Activated CD4-positive, alpha-beta memory T cell treated with anti-CD3 and anti-CD28 coated beads, Interleukin-2, amount 10 ng/mL, durations not matched to agents 7 days and 5 days (primary cell): ENCODE measurements at places on chromosomes 1 and 21. TPM values are rescaled to one million over a fixed set of nuclear protein-coding genes. Genes with fewer than 3 reads are reported as not detected.

DNA sequence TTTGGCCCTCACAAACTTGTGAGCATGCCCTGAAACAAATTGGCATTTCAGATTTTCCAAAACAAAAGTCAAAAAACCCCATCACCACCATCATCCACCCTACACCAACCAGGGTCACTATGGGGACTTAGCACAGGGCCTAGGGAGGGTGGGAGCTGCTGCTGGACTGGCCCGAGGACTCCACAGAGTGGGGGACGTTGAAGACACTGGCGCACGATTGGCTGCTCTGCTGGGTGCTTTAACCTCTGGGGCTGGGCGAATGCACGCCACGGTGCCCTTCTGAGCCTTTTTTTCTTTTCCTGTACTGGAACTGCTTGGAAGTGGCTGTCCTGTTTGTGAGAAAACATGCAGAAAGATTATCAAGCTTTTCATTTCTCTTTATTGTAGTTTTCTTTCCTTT is 92.8 kb downstream of the CD247 start:
- no peak overlapping the region for H3K27ac ChIP-seq
- no peak for DNase-seq
- H3K27me3 ChIP-seq = no peaks in the 10 kb centered on the region
- peaks cover 23% of the 10 kb centered on the region for H3K36me3 ChIP-seq

GRCh38 chr1:10895621-10896020 is 99.2 kb upstream of the CASZ1 start:
- H3K36me3 ChIP-seq = no peaks in the 10 kb centered on the region
- no peak overlapping the region for H3K27ac ChIP-seq
- no peak overlapping the region for H3K4me3 ChIP-seq
- H3K4me1 ChIP-seq = no peaks in the 10 kb centered on the region
- H3K27me3 ChIP-seq = peaks cover 16% of the 10 kb centered on the region

Gene CHIA
- total RNA-seq = not detected

Gene OVAAL
- total RNA-seq = not detected

DNA sequence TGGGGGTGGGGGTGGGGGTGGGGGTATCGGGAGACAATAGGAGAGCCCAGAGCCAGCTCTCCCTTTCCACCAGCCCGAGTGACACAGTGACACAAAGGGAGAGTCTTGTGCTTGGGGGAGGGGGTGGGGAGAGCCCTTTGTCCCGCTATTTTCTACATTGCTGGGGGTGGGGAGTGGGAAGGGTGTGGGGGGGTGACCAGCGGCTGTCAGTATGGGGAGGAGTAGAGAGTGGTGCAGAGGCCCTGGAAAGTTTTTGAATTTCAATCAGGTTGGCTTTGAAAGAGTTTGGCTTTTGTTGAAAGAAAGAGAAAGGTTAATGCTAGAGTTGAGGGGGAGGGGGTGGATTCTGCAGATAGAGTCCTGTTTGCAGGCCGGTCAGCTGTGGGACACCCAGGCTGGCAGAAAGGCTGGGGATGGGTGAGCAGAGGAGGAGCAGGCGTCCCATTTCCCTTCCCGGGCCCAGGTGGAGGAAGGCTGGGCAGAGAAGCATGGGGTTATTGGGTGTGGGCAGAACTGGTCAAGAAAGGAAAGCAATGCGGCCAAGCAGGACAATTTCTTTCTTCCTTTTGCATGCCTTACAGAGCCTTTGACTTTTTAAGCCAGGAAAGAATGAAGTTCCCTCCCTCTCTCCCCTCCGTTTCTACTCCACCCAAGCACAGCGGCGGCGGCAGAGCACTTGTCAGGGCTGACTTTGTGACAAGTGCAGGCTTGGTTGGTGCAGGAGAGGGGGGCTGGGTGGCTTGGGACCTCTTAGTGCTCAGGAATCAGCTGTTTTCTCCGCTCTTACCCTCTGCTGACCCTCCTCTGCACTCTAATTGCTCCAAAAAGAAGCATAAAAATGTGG is 96.2 kb downstream of the RNF220 start:
- no peaks in the 10 kb centered on the region for H3K4me1 ChIP-seq
- peaks cover under 1% of the 10 kb centered on the region for H3K27me3 ChIP-seq
- H3K4me3 ChIP-seq = no peak overlapping the region
- no peak for DNase-seq
- no peak overlapping the region for H3K27ac ChIP-seq

Gene GRHL3
- not detected for total RNA-seq

Gene DNAJC8
- total RNA-seq = 100 TPM

Gene CNN3
- total RNA-seq = 1.6 TPM

- no peaks in the 10 kb centered on the region for H3K4me1 ChIP-seq
- H3K36me3 ChIP-seq = no peaks in the 10 kb centered on the region
- H3K27me3 ChIP-seq = no peaks in the 10 kb centered on the region
- no peak for DNase-seq
- H3K4me3 ChIP-seq = no peak overlapping the region
These were observed 148.3 kb downstream of the PEX14 start for GRCh38 chr1:10622910-10623685.

- no peak overlapping the region for H3K27ac ChIP-seq
- DNase-seq = no peak
- H3K4me1 ChIP-seq = no peaks in the 10 kb centered on the region
- no peak overlapping the region for H3K4me3 ChIP-seq
- H3K27me3 ChIP-seq = no peaks in the 10 kb centered on the region
These were observed 40.6 kb upstream of the HSD3B1 start for GRCh38 chr1:119466445-119466844.

DNA sequence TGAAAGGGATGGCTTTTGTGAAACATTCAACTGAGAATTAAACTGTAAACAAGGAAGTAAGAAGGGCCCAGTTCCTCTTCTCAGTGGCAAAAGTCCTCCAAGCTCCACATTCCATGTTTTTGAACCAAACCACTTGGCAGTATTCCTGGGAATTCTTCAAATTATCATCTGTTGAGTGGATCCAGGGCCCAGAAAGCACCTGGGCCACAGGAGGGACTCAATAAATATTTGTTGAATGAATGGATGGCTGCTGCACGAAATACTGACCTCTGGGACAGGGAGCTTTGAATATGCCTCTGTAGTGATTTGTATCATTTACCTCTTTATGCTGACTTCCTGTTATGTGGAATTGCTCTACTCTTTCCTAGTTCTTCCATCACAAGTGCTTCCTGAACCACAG is 4.7 kb downstream of the SLC35F3 start:
- peaks cover 4% of the 10 kb centered on the region for H3K4me1 ChIP-seq
- no peak overlapping the region for H3K27ac ChIP-seq
- peaks cover 20% of the 10 kb centered on the region for H3K27me3 ChIP-seq
- no peak for DNase-seq
- peaks cover 1% of the 10 kb centered on the region for H3K36me3 ChIP-seq

GRCh38 chr1:98792123-98792522 is 130.6 kb downstream of the SNX7 start:
- DNase-seq = no peak
- H3K27me3 ChIP-seq = no peaks in the 10 kb centered on the region
- H3K4me1 ChIP-seq = peaks cover 1% of the 10 kb centered on the region
- no peak overlapping the region for H3K4me3 ChIP-seq

DNA sequence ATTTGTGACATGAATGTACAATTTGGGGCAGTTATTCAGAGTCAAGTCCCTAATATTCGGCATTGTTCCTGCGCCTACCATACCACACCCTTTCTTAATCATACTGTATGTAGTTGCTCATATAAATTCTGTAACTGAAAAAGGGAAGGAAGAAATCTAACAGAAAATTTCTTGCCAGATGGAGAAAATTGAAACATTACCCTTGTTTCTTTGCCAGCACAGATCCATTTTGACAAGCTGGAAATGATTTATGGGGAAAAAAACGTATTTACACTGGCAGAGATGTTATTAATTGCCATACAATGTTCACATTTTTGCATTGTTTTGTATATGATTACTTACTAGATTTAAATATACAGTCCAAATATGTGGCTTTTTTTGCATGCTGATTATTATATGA is 363.8 kb upstream of the PKN2 start:
- H3K4me3 ChIP-seq = no peak overlapping the region
- no peak for DNase-seq
- no peaks in the 10 kb centered on the region for H3K36me3 ChIP-seq
- H3K27ac ChIP-seq = no peak overlapping the region

DNA sequence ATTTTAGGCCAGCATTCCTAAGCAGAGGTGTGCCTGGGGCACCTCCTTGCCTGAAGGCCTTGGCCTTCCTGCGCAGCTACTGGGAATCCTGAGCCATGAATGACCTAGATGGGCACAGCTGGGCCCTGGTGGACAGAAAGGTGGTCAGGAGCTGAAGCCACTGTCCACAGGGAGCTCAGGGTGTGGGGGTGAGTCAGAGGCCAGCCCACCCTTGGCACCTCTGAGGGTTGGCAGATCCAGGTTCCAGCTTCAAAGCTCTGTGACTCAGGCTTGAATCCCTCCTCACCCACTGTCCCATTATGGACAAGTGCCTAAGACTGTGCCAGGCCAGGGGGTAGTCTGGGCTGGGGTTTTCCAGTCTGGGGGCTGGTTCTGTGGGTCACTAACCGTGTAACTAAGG is 6.4 kb upstream of the EDN2 start:
- H3K27me3 ChIP-seq = peaks cover 26% of the 10 kb centered on the region
- no peak overlapping the region for H3K27ac ChIP-seq
- no peak overlapping the region for H3K4me3 ChIP-seq
- H3K36me3 ChIP-seq = no peaks in the 10 kb centered on the region

GRCh38 chr21:27320868-27321267 is 354.0 kb upstream of the ADAMTS5 start:
- no peaks in the 10 kb centered on the region for H3K4me1 ChIP-seq
- DNase-seq = no peak
- no peak overlapping the region for H3K27ac ChIP-seq
